ENCODE measurements at places on chromosomes 4 and X. TPM values are rescaled to one million over a fixed set of nuclear protein-coding genes. Genes with fewer than 3 reads are reported as not detected.

Gene AKAP14
- total RNA-seq, result not detected

Gene CHRDL1
- 0.10 TPM for total RNA-seq

Gene NALF2
- under 0.01 TPM for total RNA-seq

Gene NSG1
- 3.7 TPM for total RNA-seq

Gene ARHGEF38
- not detected for total RNA-seq

Gene DMRTC1B
- total RNA-seq, result 0.42 TPM

Gene ADH6
- total RNA-seq, result not detected

Gene XAGE1B
- not detected for total RNA-seq

Gene ARHGAP6
- total RNA-seq, result 5.4 TPM

Gene SSX7
- total RNA-seq, result not detected

Measured in mononuclear cell (primary cell).